NCI-H2081 (cell line): ENCODE measurements at places on chromosomes 6 and 20.

DNA sequence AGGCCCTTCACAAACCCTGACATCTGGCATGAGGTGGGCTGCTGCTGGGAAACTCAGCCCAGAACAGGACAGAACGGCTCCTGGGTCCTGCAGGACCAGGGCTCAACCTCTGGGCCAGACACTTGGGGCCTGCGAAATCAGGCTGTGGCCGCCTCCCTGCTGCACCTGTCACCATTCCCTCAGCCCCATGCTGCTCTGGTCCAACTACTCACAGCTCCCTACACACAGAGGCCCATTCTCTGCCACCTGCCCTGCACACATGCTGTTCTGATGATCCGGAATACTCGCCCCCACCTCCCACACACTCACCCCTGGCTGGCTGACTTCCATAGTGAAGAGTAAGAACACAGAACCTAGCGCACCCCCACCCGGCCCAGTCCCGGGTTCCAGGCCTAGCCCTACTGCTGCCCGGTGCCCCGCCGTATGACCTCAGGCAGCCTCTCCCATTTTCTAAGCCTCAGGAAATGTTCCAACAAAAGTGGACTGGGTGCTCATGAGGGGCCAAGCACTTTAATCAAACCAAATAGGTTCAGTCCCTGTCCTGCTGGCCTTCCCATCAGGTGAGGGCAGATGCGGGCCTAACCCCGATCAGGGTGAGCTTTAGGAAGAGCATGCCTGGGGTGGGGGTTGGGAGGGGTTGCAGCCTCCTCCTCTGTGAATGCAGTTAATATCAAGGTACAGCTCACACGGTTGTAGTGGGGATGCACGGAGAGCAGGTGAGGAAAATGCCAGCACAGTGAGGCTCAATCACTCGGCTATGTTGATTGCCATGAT, 3.9 kb downstream of the PEDS1 start:
- DNase-seq = no peak

DNA sequence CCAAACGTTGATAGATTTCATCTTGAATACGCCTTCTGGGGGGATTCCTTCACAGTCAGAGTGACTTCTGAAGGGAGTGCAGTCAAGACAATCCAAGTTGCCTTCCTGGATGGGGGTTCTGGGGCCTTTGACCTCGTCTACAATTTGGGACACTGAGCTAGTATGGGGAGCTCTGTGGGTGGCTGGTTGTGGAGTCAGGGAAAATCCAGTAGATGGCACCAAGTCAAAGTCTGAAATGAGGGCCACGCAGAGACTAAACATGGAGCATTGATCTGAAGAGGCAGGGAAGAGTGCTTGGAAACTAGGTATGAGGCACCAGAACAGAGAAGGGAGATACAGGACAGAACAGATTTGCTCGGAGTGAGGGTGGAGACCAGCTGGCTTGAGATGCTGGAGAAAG, 43.6 kb upstream of the CCN6 start:
- no peak for DNase-seq

DNA sequence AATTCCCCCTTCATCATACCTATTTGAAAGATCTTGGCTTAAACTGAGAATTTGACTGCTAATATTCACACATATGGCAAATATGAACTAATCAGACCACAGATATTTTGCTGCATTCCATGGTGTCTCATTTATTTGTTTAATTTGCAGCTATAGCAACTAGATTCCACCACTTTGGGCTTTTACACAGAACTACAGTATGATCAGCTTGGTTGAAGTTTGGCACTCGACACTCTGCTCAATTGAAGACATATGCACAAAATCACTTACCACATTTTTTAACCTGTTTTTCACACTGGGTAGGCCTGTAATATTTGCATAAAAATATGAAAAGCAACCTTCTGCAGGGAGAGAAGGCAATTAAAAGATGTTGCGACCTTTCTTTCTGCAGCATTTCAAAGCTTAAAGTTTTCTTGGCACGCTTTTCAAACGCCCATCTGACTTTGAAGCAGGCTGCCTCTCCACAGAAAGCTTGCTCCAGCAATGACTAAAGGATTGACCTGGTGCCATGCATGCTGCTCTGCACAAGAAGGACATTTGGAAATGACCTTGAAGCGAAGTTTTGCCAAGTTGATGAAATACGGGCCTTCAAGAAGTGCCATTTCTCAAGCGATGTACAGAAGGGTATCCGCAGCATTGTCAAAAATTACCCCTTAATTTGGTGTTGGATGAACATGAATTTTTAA, 126.7 kb downstream of the AIG1 start:
- no peak for DNase-seq

DNA sequence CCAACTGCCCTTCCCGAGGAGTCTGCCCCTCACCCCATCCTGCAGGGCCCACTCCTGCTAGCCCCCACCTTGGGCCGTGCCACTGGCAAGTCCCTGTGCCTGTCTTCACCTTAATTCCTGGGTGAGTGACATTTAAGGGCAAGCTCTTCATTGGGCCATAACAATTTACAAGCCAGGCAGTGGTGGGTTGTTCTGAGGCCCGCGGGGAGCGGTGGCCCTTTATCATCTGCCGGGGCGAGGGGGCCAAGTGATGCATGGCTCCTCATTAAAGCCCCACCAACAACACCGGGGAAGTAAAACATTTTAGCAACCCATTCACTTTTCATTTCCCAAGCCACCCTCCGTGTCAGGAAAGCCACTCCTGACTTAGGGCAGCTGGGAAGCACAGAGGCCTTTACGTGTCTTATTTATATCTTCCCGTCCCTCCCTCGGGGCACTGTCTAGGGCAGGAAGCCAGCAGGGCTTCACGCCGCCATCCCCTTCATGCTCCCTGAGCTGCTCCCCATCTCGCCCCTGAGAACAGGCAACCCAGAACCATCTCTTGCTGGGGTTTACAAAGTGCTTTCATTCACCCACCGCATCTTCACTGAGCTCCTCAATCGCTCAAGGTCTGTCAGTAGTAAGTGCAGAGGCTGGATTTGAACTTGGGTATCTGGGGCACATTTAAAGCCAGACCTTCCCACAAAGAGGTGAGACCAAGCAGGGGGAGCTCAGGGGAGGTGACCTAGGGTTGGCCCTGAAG, 55.5 kb upstream of the CCDC167 start:
- DNase-seq = no peak

- peak; percentile 71 for DNase-seq
Measured at GRCh38 chr6:30219244-30219643, 6.0 kb upstream of the TRIM26 start.

DNA sequence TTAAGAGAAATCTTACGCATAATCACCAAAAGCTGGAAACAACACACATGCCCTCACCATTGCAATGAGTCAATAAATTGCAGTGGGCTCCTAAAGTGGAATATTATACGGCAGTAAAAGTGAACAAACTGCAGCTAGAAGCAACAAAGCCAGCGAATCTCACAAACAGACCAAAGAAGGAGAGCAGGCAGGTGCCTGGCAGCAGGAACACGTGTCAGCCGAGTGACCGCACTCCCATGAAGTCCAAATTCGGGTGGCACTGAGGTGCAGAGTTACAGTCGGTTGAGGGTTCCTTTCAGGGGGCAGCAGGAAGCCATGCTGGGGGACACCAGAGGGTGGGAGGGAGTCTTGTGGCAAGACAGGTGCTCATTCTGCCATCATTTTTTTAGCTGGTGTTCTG, 313.1 kb downstream of the TAF4 start:
- DNase-seq = no peak
